Stimulated activated CD4-positive, alpha-beta T cell treated with anti-CD3 and anti-CD28 coated beads, Interleukin-4, amount 100 ng/mL, for 1 hour (primary cell): ENCODE measurements at places on chromosomes 2 and 18.

- DNase-seq, result no peak
Measured at GRCh38 chr2:12347066-12347493, 369.7 kb upstream of the TRIB2 start.

- DNase-seq, result no peak
Measured at GRCh38 chr2:224331698-224332097, 70.2 kb downstream of the FAM124B start.

DNA sequence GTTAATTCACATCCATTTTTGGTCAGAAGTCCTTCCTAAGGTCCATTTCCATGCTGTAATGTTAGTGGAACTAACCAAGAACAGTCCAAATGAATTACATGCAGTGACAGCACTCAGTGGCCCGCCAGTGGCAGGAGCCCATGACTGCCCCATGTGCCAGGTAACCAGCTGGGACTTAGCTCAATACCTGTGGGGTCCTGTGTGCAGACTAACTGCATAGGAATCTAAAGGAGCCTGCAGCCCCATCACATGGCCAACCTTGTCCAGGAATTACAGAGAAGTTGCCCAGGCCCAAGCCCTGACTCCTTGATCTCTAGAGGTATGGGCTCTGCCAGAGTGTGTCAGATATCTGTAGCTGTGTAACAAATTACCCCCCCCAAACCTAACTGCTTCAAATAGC is 35.4 kb upstream of the GPR17 start:
- DNase-seq, result no peak

GRCh38 chr18:48208432-48209140 is 200.6 kb downstream of the ZBTB7C start:
- no peak for DNase-seq

- DNase-seq, result no peak
Measured at GRCh38 chr18:36672437-36673344, 156.1 kb downstream of the TPGS2 start.

GRCh38 chr18:37346048-37346447 is 219.6 kb downstream of the CELF4 start:
- no peak for DNase-seq

- DNase-seq, result no peak
Measured at GRCh38 chr2:206935991-206936842, 3.1 kb upstream of the CPO start.

DNA sequence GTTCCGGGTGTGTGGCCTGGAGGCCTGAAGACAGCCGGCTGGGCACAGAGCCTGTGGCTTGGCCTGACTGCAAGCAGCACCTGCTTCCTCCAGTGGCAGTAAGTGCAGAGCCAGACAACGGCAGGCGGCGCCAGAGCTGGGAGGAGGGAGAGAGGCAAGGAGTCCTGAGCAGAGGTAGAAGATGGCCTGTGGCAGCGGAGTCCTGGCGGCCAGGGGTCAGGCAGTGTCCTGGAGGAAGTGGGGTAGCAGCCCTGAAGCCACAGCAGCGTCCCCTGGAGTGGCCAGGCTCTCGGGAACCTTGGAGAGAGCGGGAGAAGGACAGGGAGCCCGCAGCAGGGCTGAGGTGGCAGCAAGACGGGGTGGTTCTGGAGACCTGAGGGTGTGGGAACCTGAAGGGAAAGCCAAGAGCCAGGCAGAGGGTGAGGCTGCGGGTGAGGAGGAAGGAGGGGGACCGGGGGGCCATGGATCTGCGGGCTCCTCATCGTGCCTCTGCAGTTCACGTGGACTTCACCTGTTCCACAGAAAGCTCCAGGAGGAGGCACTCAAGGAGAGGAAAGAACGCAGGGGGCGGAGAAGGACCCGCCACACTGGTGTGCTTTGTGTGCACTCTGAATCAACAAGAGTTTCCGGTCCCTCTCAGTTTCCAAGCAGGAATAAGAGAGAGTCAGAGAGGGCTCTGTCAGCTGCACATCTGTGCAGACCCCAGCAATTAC is 85.9 kb downstream of the USP40 start:
- DNase-seq, result no peak

- no peak for DNase-seq
Measured at GRCh38 chr2:151067658-151068369, 193.8 kb downstream of the RBM43 start.

- DNase-seq, result no peak
Measured at GRCh38 chr18:67599277-67599676, 82.8 kb upstream of the DSEL start.

DNA sequence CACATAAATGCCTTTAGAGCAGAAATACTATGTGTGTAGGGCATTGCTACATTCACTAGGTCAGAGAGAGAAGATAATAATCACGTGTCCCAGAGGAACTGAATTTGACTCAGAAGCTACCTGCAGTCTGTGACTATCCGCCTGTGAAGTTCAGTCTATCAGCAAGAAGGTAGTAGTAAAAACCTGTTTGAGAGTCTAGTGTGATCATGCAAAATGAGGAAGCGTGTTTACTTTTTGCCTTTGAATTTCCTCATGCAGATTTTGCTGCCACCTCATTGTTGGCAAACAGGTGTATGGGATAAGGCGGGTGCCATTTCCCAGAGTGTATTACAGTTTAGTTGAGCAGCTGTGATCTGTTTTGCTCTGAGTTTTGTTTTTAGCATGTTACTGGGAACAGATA is 403.9 kb upstream of the FANCL start:
- DNase-seq, result no peak

DNA sequence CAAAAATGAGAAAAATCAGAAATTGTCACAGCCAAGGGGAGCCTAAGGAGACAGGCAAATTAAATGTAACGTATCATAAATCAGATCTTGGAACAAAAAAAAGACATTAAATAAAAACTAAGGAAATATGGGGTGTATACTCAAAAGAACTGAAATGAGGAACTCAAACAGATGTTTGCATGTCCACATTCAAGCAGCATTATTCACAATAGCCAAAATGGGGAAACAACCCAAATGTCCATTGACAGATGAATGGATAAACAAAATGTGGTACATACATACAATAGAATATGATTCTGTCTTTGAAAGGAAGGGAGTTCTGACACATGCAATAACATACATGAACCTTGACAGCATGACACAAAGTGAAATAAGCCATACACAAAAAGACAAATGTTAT is 155.8 kb upstream of the KLF7 start:
- DNase-seq, result no peak

DNA sequence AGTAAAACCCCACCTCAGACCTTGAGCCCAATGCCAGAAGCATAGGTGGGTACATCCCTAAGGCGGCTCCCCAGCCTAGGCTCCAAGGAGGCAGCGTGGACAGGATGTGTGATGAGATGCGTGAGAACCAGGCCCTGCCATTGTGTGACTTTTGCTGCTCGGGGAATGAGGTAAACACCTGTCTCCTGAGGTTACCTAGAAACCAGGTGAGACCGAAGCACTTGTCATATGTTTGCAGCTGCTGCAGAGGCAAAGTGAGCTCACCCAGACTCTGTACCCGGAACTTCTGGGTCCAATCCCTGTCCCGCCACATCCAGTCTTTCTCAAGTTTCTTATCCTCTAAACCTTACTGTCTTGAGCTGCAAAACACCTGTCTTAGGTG is 3.4 kb downstream of the FBLN7 start:
- no peak for DNase-seq

GRCh38 chr2:142220901-142221300 is 90.1 kb upstream of the LRP1B start:
- no peak for DNase-seq

DNA sequence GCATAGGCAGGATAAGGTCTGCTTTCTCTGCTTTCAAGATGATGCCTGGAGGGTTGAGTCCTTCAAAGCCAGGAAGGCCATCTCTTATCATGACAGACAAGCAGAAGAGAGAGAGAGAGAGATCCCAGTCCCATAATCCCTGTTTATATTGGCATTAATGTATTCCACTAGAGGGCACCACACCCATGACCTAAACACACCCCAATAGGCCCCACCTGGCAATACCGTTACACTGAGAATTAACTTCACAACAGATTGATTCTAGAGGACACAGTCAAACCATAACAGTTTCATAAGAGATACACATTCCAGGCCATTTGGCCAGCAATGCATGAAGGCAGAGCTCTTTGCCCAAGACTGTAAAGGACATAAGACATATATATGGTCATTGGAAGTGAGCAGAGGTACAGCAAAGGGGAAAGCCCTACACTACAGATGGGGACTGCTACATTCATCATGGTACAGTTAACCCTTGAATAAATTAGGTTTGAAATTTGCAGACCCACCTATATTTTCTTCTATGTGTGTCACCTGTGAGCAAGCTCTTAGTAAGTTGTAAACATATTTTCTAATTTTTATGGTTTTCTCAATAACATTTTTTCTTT is 1516.1 kb downstream of the RPIA start:
- no peak for DNase-seq

DNA sequence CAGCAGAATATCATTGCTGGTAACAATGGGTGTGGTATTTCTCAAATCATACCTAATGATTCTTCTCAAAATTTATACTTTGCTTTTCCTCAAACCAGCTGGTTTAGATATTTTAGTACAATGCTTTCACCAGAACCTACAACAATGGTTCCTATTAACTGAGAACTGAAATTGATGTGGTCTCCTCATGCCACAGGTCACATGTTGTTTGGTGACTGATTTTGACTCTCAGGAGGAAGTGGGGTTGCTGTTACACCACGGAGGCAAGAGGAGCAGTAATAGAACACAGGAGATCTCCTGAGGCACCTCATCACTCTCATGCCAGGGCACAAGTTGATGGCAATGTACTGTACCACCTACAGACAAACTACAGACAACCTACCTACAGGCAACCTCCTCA is 3.0 kb upstream of the CEP68 start:
- no peak for DNase-seq

DNA sequence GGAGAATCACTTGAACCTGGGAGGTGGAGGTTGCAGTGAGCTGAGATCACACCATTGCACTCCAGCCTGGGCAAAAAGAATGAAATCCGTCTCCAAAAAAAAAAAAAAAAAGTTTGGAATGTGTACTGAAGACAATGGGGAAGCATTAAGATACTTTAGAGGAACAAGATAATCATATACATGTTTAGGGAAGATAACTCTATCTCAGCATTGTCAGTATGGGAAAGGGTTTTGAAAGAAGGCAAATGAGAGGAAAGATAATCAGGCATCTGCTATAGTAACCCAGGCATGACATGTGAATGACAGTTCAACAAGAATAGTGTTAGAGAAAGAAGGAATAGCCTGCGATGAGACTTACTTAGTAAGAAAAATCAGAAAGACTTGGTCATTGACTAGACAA is 112.0 kb downstream of the ATAD2B start:
- DNase-seq, result no peak

GRCh38 chr2:169001116-169001815 is 29.9 kb downstream of the ABCB11 start:
- no peak for DNase-seq

- DNase-seq, result no peak
Measured at GRCh38 chr2:226554701-226555100, 244.9 kb downstream of the IRS1 start.

- DNase-seq, result no peak
Measured at GRCh38 chr2:127173057-127173456, 47.0 kb downstream of the CYP27C1 start.

DNA sequence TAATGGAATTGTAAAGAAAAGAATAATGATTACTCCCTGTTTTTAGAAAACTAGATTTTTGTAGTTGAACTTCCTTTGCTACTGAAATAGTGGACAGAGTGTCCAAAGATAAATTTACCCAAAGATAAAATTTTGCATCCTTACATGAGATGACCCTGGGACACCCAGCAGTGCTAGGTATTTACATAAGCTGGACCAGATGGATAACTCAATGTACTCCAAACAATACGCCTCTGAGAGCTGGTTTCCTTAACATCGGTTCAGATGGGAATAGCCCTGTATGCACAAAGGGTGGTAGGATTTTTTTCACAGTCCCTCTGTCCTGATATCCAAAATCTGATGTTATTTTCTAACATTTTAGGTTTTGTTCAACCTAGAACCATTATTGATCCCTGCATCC is 432.1 kb upstream of the ID2 start:
- no peak for DNase-seq

GRCh38 chr2:36469106-36469477 is 113.5 kb downstream of the CRIM1 start:
- no peak for DNase-seq

- DNase-seq, result no peak
Measured at GRCh38 chr2:172860336-172860707, 124.7 kb downstream of the RAPGEF4 start.

GRCh38 chr2:173496746-173497145 is 142.1 kb downstream of the CDCA7 start:
- no peak for DNase-seq

GRCh38 chr2:207706936-207707860 is 4.2 kb upstream of the CCNYL1 start:
- no peak for DNase-seq

- no peak for DNase-seq
Measured at GRCh38 chr18:29439398-29439797, 1262.5 kb upstream of the CDH2 start.

DNA sequence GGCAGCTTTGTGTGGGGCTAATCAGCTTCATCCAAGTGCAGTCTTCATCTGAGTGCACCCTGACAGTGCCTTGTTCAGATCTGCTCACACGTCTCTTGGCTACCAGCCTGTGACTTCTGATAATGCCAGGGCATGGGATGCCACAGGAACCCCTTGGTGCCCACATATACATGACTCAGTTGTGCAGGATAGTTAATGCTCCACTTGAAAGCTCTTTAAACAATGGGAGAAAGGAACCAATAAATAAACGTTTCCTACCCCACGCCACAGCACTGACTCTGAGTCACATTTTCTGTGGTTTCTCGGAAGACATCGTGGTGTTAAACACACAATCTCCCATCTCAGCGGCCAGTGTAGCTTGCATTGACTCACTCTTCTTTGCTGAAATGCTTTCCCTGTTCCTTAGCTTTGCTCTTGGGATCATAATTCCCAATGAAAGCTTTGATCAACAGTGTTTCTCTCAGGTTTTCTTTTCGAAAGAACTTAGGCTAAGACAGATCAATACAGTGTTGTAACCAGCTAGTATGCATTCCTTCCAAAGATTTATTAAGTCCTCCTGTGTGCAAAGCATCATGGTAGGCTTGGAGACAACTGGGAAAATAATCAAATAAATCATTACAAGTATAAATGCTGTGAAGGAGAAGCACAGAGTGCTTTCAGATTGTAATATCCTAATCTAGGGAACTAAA is 142.0 kb downstream of the COPS8 start:
- DNase-seq, result no peak

GRCh38 chr2:157395811-157396210 is 48.1 kb downstream of the CYTIP start:
- DNase-seq, result no peak

DNA sequence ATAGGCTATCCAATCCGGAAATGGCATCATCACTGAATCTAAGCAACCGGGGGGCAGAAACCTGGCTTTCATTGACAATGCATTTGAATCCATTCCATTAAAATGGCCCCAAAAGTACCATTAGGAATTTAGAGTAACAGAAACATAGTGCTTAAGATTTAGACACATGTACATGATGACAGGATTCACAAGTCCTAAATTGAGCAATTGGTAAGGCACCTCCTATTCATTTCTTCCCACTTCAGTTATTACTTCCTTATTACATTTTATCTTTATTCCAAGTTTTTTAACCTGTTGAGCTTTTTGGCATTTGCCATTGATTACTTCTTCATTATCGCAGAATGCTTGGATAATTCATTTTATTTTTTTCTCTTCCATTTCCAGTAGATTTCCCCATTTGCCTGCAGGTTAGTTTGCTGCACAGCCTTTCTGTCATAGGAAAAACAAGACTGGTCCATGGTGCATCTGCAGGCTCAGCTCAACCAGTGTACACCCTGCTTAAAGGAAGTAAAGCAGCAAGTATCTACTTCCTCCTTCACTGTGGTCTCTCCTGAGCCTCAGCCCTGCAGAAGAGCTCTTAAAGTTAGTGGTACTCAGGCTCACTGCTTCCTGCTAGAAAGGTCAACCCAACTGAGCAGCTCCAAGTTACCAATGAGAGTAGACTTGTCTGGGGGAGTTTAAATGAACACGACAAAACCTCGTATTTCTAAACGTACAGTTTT is 89.2 kb downstream of the DOCK10 start:
- no peak for DNase-seq
